ENCODE measurements at places on chromosomes 4 and X.

DNA sequence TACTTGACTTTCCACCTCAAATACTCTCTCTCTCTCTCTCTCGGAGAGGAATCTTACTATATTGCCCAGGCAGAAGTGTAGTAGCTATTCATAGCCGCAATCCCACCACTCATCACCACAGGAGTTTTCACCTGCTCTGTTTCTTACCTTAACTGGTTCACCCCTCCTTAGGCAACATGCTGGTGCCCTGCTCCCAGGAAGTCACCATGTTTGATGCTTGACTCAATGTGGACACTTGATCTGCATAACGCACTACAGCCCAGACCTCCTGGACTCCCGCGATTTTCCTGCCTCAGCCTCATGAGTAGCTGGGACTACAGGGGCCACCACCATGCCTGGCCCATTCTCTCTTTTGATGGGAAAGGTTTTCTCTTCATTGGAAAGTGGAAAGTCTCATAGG, 271.8 kb downstream of the FBXW7 start:
- no peak for DNase-seq

DNA sequence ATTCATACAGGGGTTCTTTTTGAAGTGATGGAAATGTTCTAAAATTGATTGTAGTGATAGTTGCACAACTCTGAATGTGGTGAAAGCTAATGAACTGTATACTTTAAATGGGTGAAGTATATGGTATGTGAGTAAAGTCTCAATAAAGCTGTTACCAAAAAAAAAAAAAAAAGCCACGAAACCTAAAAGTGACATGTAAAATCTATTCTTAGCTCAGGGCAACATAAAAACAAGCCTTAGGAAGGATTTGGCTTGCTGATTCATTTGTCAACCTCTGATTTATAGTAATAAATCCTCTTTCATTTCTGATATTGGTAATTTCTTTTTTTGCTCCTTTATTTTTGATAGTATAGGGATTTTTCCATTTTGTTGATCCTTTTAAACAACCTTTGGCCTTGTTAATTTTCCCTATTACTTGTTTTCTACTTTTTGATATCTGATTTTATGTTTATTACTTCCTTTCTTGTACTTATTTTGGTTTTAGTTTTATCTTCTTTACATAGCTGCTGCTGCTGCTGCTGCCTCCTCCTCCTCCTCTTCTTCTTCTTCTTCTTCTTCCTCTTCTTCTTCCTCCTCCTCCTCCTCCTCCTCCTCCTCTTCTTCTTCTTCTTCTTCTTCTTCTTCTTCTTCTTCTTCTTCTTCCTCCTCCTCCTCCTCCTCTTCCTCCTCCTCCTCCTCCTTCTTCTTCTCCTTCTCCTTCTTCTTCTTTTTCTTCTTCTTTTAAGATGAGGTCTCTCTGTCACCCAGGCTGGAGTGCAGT, 79.4 kb downstream of the ADGRG4 start:
- no peak for DNase-seq

GRCh38 chr4:114874321-114874720, 239.1 kb downstream of the NDST4 start:
- DNase-seq: no peak

DNA sequence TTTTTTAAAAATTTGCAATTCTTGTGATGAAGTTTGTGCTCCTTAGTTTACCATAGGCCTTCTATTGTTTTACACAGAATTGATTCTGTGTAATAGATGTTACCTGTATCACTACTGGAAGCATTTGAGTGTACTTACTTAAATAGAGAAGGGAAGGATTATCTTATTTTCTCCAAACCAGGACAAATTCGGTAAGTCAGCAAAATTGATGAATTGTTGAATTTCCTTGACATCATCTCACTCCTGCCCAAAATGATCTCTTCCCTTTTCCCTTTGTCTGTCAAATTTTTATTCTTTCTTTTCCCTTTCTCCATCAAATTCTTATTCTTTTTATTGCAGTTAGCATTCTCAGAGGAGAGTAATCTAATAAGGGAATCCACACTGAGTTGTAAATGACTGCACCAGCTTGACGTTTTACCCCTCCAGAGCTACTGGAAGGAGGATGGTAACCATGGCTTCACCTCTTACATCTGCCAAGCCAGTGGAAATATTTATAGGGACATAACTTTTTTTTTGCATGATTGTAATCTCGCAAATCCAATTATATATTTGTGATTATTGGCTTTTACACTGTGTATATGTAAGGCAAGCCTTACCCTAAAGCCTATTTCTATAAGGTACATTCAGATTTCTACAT, 42.6 kb upstream of the HAND2 start:
- no peak for DNase-seq

DNA sequence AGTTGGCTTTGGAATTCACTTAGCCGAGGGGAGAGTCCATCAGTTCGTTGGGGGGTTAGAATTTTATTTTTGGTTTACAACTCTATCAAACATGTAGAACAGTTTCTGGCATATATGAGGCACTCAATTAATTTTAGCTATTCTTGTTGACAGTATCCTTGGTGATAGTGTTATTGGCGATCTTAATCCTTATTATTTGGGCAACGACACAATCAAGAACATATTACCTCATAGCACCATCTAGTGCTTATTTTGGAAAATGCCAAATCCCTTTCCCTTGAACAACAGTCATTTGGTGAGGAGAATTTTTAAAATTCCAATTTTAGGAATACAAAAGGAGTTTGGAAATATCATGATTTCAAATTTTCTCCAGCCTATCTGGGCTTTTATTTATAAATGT, 17.9 kb upstream of the PGRMC1 start:
- no peak for DNase-seq

GRCh38 chrX:111876646-111877045, 665 bp downstream of the TRPC5OS start:
- DNase-seq: no peak

GRCh38 chr4:68461790-68462189, 14.5 kb downstream of the TMPRSS11E start:
- no peak for DNase-seq

- no peak for DNase-seq
Measured at GRCh38 chr4:93018806-93019205, 715.0 kb downstream of the GRID2 start.

DNA sequence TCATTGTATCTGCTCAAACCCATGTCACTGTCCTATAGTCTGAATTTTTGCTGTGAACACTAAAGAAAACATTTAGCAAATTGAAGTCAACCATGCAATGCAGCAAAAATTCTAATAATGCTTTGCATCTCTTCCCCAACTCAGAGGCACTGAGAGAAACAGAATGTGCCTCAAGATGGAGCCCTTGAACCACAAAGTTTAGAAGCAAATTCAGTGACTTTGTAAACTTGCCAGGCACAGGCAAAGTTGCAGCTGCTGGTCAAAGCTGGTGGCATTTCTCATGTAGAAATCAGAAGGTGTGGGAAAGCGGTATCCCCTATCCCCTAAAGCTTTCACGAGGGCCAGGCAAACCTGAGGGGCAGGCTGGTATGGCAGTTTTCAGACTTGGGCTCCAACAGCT, 121.7 kb upstream of the DIPK2B start:
- no peak for DNase-seq

GRCh38 chr4:20378181-20378580, 126.5 kb downstream of the SLIT2 start:
- no peak for DNase-seq

- no peak for DNase-seq
Measured at GRCh38 chrX:131216828-131217227, 72.3 kb downstream of the IGSF1 start.

- peak; percentile 44 for DNase-seq
Measured at GRCh38 chr4:4820261-4820660, 39.2 kb upstream of the MSX1 start.

GRCh38 chr4:6990661-6991060, 52.5 kb upstream of the TADA2B start:
- DNase-seq: no peak

GRCh38 chr4:53094040-53094439, 231.9 kb downstream of the RASL11B start:
- DNase-seq: no peak

DNA sequence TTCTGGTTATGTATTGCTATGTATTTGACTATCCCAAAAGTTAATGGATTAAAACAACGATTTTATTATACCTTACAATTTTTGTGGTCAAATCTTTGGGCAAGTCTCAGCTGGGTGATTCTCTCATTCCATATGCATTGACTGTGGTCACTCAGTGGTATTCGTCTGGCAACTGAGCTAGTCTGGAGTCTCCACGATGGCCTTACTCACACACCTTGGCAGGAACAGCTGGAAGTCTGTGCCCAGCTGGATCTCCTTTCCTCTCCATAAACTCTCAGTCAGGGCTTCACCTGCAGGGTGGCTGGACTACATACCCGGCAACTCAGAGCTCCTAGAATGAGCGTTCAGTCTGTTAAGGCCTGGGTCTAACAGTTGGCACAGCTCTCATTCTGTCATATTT, 141.1 kb upstream of the WDFY3 start:
- DNase-seq: no peak

DNA sequence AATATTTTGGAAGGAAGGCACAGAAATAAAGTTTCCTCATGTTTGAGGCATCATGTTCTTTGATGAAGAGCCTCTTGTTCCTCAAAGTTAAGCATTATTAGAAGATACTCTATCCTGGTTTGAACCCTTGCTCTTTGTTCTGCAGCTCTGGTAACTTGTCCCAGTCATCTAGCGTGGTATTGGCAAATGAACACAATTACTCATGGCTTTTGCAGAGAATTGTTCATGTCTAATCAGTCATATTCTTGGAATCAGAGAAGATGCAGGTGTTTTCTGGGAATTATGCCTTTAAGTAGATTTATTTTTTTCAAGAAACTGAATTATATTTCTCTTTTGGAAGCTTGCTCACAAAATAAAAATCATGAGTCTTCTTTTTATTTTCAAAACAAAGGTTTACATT, 52.9 kb upstream of the HPGDS start:
- no peak for DNase-seq

- DNase-seq: no peak
Measured at GRCh38 chrX:85828771-85829170, 218.6 kb downstream of the CHM start.

GRCh38 chr4:5018096-5018495, 1.2 kb downstream of the CYTL1 start:
- DNase-seq: no peak

- DNase-seq: peak; percentile 0
Measured at GRCh38 chrX:135931644-135932487, 38.4 kb downstream of the SAGE1 start.

DNA sequence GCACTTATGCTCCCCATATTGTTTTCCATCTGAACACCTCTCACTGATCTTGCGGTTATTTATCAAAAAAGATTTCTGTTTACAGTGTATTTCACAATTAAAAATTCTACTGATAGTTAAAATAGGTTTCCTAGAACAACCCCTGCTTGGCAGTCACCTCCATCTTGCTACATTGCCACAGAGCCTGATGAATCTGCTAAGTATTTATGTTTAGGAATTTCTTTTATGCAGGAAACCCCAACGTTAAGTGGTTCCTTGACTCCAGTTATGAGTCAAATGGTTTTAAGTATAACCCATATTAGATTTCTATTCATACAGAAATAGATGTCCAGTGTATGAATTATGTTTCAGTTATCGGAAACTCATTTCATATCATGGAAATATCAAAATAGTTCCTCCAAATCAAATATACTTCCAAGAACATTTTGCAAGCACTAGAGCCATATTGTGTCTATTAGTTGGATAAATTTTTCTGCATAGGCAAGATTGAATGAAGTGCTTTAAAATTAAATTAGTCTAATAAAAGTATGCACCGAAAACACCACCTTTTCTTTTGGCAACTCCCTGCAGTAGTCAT, 20.6 kb downstream of the GALNT7 start:
- no peak for DNase-seq

DNA sequence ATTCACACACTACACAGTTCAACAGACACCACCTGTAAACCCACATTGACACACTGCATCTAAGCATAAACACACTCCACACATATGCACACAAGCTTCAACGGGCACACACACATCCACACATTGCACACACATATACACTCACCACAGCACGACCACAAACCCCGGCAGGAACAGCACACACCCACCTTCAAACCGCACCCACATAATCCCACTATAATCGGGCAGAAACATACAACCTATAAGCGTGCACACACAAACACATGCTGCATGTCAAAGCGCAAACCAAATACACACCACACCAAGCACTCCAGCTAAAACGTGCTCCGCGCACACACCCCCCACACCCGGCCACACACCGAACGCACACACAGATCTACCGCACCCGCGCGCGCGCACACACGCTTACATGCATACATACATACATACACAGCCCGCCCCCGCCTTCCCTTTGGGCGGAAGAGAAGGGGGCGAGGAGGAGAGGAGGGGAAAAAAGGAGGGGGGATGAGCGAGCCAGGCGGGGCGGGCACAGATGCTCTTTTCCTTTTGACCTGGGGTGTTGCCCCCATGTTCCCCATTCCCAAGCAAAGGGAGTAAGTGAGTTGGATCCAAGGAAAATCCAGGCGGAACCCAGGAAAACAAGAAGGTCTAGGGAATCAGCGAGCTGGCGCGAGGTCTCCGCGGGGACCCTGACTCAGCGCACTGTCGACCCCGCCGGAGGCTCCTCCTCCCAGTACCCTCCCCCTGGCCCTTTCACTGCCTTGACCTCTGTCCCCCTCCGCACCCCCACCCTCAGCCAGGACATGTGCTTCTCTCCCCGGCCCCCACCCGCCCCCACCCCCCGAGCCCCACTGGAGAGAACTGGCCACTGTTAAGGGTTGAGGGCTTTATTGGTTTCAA, 9.9 kb downstream of the ARHGAP36 start:
- DNase-seq: no peak

- no peak for DNase-seq
Measured at GRCh38 chr4:24464566-24464965, 119.8 kb downstream of the DHX15 start.

- DNase-seq: no peak
Measured at GRCh38 chr4:119135721-119136121, at the start of gene MYOZ2. Gene MYOZ2 (plus strand): TSS chr4:119135832. CDS start chr4:119136526, 694 bp downstream.

DNA sequence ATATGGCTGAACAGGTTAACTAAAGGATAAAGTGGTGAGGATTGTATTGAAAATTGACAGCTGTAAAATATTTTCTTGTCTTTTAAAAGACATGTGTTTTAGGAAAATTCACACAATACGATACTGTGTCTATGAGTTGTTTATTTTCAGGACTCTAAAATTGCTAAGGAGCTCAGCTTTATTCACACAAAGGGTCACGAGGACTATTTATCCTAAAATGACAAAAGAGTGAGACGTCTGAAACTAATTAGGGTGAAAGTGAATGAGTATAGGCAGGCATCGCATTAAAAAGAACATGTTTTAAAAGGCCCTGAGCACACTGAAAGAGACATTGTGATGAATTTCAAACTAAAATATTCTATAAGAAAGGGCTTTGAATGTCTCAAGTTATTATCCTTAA, 304.7 kb downstream of the SH2D1A start:
- DNase-seq: no peak

GRCh38 chr4:131447883-131448282, 1701.2 kb upstream of the PCDH10 start:
- no peak for DNase-seq

Data from nucleus accumbens (tissue), 56 donors.